ENCODE measurements at places on chromosomes 4 and X.
A peak's percentile ranks its signal among the peaks of the same experiment; 100 is the strongest.

GRCh38 chrX:139086246-139086645 lies 374.7 kb upstream of the FGF13 start:
- no peak for DNase-seq

DNA sequence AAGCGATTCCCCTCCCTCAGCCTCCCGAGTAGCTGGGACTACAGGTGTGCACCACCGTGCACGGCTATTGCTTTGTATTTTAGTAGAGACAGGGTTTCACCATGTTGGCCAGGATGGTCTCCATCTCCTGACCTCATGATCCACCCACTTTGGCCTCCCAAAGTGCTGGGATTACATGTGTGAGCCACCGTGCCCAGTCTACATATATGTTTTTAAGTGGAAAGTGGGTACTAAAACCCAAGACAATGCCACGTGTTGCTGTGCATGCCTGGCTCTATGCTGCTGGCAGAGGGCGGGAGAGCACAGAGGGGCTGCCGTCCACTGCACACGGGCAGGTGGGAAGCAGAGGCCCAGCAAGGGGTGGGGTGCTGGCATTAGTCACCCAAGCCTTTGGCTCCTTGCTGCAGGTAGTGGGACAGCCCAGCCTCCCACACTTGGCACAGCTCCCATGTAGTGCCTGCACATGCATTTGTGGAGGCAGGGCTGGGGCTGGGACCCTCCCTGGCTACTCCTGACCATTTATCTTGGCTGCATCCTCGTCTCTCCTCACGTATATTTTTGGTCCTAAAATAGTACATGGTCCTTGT lies 3.5 kb downstream of the EMD start:
- DNase-seq: no peak

DNA sequence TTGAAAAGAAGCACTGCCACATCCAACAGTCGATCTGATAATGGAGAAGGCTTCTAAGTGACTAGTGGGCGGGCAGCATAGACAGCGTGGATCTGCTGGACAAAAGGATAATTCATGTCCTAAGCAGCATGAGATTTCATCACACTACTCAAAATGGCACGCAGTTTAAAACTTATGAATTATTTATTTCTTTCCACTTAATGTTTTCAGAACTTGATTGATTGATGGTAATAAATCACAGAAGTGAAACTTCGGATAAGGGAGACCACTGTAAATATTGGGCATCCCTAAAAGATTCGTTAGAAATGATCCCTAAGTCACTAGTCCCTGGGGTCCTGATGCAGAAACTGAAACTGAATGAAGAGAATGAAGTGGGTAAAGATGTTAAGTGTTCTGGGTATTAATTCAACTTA lies 93.0 kb upstream of the ANK2 start:
- DNase-seq: no peak

DNA sequence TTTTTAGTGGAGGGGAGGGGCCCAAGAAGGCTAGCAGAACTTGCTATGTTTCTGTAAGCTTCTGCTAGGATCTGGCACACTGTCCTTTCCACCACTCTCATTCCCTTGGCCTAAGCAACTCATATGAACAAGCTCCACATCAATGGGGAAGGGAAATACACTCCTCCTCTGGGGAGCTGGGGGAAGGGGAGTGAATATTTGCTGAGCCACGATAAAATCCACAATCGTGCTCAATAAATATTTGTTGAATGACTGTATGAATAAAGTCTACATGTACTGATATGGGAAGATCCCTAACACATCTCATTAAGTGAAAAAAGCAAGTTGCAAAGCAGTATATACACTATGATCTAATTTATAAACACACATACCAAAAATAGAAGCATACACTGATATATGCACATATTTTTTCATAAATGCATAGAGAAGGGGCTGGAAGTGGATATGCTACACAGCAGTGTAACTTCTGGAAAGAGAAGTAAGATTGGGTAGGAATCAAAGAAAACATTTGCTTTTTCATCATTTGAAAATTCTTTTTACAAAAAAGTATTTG lies 95.8 kb upstream of the EFHC2 start:
- DNase-seq: no peak

DNA sequence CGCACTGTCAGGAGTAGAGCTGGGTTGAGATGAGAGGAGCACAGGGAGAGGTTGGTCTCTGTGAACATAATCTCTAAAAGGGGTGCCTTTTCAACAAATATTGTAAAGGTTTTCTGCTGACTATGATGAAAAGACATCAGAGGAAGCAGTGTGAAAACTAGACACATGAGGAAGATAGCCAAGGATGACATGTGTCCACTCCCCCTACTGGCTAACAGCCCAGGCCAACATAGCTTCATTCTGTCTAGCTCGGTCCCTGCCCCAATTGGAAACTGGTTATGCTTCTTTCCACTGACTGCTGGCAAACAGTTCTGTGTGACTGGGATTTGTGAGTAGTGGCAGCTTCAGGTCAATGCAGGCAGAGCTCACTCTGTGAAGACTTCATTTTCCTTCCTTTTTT lies 115.4 kb upstream of the ESX1 start:
- DNase-seq: no peak

GRCh38 chr4:27010334-27010940 lies 149.8 kb downstream of the STIM2 start:
- DNase-seq: peak; percentile 60

GRCh38 chr4:186592966-186593586 lies 37.7 kb upstream of the MTNR1A start:
- no peak for DNase-seq

- no peak for DNase-seq
These were observed 7.0 kb downstream of the FHIP1A start for GRCh38 chr4:151415978-151416377.

DNA sequence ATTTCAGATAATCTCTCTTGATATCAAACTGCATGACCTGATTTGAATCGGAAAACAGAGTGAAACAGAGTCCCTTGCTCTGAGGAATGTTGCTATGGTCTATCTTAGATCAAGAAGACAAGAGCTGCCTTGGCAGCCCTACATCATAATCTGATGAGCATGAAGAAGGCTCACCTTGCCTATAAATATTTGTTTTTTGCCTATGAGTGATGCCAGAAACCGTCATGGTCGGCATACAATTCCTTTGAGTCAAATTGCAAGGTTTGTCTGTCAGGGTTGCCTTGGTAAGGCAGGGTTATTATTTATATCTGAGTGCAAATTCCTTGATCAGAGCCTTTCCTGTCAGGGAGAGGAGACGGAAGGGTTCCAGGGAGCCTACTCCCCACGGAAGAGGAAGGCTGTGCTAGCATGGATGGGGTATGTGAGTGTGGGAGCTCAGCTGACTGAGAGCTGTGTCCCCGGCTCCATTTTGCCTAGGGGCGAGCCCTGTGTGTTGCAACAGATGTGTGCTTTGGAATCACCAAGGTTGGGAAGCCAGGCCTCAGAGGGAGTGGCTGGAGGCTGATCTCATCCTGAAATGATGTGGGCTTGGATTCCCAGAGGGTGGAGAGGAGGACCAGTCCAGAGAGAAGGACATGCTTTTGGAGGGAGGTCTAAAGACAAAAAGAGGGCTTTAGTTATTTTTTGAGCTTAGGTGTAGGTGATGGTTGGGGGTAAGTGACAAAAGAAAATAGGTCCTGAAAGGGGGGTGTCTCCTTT lies 43.6 kb downstream of the RTL9 start:
- DNase-seq: no peak

DNA sequence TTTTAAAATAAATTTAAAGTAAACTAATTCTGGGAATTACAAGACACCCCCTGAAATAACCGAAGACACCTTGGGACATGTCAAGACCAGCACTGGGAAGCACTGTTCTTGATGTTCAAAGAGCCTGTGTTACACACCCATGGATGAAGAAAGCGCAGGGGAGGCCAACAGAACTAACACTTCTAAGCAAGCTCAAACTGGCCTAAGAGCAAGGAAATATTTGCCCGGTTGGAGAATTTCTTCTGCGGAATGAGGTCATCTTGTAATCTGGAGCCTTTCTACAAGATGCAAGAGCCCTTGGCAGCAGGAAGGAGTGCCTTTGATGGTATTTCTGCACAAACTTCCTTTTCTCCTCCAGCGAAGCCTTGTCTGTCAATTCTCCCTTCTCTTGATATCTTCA lies 9.3 kb upstream of the EFHC2 start:
- no peak for DNase-seq

DNA sequence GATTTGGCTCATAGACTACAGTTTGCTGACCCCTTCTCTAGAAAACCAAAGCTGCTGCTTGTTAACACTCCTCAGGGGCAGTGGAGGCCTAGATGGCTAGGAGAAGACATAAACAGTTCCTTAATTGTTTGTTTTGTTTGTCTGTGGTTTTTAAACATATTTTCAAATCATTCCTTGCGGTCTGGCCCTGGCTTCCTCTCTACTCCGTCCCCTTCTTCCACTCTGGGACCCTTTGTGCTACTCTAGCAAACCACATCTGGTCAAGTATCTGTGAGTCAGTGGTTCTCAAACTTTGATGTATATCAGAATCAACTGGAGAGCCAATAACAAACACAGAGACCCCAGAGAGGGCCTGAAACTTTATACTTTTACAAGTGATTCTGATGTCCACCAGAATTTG lies 36.1 kb downstream of the FRMPD4 start:
- no peak for DNase-seq

DNA sequence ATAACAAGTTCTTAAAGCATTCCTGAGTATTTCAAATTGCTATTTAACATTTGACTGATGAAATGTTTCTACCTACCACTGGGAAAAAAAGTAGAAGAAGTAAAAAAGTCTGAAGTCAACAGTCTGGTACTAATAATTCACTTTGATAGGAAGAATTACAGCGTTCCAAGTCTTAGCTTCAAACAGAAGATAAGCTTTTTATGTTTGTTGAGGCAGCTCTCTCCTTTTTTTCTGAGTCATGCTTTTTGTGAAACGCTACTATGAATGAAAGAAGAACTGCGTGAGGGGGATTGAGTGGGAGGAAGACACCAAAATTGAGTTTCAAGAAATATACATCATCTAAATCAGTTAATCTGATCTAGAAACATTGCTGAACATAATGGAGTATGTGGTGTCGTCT lies 13.0 kb upstream of the KDR start:
- DNase-seq: no peak

GRCh38 chr4:38242101-38242500 lies 281.9 kb downstream of the PTTG2 start:
- DNase-seq: no peak

DNA sequence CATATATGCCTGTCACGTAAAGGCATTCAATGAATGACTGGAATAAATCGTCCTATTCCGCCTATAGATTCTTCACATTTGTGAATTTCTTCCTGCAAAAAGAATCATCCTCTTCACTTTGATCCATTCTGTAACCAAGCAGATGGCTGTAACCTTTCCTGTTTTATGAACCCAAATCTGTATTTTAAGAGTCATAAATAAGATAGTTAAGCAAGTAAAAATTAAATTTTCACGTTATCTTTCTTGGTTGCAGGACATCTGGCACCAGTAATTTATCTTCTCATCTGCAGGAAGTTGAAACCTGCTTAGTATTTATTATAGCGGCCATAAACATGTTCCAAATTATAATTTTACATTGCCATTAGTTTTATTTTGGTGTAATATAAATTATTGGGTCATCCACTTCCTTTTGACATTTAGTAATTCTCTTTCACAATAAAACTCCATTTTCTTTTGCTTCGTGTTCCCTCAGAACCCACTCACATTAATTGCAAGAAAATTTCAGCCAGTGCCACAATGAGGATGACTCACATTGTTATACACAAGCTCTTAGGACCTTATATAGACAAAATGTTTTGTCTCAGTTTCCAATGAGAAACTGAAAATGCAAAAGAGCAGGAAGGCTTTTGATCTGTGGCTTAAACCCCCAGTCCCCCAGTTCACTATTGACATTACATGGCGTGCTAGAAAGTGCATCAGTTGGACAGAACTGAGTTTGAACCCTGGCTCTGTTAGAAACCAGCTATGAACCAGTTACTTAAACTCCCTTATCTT lies 51.1 kb downstream of the TMEM156 start:
- peak; percentile 43 for DNase-seq

GRCh38 chr4:16820329-16820728 lies 78.1 kb downstream of the LDB2 start:
- DNase-seq: peak; percentile 76

GRCh38 chr4:513327-513726 lies 14.3 kb downstream of the PIGG start:
- DNase-seq: no peak

- no peak for DNase-seq
These were observed 189.1 kb downstream of the PCDH18 start for GRCh38 chr4:137343221-137343620.

- DNase-seq: no peak
These were observed 16.2 kb upstream of the ART3 start for GRCh38 chr4:76058302-76058701.

DNA sequence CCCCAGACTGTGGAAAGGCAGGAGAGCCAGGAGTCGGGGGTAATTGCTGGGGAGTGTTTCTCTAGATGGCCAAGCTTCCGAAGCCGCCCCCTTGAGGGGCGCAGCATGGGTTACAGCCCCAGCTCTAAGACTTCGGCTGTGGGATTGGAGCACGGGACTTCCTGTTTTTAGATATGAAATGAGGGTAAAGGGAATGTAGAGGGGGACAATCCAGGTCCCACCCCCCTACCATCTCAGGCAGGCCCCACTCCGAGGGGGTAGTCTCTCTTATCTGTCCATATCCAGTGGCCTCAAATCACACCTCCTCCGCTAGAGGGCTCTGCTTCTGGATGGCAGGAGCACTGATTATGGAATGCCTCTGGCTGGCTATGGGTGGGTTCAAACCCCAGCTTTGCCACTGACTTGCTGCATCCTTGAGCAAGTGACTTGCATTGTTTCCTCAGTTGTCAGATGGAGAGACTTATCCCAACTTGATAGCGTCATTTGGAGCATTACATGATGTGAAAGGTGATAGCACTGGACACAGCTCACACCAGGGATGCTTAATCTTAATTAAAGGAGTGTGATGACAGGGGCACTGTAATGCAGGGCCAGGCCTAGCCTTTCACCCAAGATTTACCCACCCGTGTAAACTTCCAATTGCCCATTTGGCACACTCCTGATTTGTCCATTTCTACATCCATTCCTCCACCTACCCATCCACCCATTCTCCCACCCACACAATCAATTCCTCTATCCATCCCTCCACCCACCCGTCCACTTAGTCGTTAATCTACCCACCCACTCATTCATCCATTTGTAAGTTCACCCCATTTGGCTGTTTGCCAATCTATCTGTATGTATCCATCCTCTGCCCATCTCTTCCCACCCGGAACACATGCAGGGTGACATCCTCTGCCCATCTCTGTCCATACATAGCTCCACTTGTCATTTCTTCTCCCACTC lies 848 bp upstream of the KCND1 start:
- peak; percentile 26 for DNase-seq

- no peak for DNase-seq
These were observed 7.4 kb downstream of the TMEM31 start for GRCh38 chrX:103718120-103718519.

Data from kidney capillary endothelial cell (primary cell).